ENCODE measurements at places on chromosomes 3 and 15. TPM values are rescaled to one million over a fixed set of nuclear protein-coding genes. Genes with fewer than 3 reads are reported as not detected.
A peak's percentile ranks its signal among the peaks of the same experiment; 100 is the strongest.

DNA sequence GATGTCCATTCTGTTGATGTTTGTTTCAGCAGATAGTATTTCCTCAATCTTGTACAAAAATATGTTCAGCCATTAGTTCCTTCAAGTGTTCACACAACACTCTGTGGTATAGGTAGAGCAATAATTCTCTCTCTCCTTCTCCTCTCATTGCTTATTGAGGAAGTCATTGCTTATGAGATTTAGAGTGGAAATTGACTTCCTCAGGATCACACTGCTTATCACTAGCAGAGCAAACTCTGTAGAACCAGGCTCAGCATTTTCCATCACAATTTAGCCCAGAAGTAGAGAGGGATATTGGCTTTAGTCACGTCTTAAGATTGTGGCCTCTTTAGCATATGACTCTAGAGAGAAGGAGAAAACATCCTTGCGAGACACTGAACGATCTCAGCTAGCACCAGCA lies 31.2 kb downstream of the RAB11A start:
- no peak for DNase-seq

GRCh38 chr15:60957111-60957510 lies 272.0 kb downstream of the RORA start:
- DNase-seq, result no peak

DNA sequence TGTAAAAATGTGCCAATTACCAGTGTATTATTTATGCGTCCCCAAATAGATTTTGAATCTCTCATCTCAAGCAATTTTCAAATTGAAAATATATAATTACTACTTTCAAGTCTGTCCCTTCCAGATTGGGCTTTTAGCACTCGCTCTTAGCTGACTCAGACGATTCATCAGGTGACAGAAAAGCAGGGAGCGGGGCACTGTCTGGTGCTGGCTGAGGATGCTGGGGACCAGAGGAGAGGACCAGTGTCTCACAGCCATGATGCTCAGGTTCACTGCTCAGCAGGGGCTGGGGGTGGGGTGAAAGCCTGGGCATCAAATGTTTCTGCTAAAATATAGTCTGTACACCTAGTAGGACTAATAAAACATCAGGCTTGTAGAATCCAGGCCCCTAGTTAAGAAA lies 199.9 kb downstream of the GABRG3 start:
- no peak for DNase-seq

DNA sequence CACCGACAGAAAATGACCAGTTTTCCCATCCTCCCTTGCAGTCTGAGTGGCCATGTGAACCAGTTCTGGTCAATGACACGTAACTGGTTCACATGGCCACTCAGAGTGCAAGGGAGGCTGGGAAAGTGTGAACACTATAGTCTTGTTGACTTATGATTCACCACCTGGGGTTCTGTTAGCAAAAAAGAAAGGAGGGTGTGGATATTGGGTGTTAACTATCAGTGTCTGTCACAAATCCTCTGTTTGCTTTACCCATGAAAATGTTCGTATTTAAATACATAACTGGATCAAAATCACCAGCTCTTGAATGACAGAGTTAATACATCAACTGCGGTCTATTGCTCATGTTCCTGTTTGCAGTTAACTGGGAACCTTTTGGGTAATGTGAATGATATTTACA lies 92.3 kb downstream of the ADAMTSL3 start:
- no peak for DNase-seq

- no peak for DNase-seq
Observed at GRCh38 chr3:184305577-184305976, 6.5 kb downstream of the PSMD2 start.

- peak; percentile 54 for DNase-seq
Observed at GRCh38 chr15:88704791-88705768, 66.3 kb downstream of the ISG20 start.

DNA sequence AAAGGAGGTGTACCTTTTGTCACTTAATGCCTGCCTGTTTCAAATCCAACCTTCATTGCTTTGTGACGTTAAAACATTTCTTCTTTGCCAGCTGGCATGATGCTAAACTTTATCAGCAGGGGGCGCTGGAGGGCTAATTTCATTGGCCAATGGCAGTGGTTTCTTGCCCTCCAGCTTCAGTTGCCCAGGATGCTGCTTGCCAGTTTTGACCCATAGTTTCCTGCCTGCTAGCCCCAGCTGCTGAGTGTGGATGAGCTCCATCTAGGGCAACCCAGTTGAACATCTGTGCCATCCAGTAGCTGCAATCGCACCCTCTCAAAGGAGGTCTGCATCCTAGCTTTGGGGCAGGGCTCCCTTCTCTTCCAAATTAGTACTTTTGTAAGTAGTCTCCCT lies 22.1 kb downstream of the ACKR2 start:
- DNase-seq, result peak; percentile 64

DNA sequence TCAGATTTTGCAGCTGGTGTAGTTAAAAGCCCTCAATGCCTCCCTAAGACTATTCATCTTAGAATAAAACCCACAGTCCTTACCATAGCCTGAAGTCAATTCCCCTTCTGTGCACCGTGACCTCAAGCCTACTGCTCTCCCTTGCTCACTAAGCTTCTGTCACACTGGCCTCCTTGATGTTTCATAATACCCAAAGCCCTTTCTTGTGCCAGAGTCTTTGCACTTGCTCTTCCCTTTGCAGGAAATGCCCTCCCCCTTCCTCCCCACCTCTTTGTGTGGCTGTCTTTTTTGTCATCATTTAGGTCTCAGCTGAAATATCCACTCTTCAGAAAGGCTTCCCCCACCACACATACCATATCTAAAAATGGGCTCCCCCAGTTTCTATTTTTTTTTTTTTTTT lies 4.2 kb upstream of the PLEKHO2 start:
- no peak for DNase-seq

GRCh38 chr15:77656294-77656693 lies 23.6 kb upstream of the LINGO1 start:
- no peak for DNase-seq

DNA sequence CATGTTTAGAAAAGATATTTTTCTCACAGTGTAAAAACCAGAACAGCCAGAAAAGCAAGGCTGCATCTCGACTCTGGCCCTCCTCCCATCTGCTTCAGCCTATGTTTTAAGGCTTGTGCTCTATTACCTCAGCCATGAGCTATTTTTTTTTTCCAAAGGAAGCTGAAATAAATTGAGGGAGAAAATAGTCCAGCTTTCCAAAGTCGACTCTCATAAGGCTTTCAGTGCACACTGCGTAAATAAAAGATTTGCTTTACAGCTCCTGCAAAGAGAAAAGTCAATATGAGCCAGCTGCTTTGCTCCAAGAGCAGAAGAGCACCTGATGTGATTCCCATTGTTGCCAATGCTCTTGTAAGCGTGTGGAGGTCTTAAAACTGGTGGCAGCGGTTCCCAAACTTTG lies 26.7 kb downstream of the SCG3 start:
- DNase-seq, result no peak

DNA sequence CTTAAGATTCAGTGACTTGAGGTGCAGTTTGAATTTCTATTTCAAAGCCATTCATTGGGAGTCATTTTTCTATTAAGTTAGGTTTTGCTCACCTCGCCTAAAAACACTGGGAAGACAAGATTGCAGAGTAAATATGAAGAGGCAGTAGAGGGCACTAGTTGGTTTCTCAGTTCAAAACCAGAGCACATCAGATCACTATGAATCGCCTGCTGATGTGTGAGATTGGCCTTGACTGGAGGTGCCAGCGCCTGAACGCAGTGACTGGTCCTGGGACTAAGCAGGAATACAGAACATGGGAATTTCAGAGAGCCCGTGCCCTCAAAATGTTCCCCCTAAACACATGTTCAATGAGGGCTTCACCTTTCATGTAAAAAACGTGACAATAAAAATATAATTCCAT lies 229.0 kb downstream of the ITPR1 start:
- DNase-seq, result peak; percentile 51

VEPH1 gene
- not detected for total RNA-seq

ZNF385D gene
- 3.7 TPM for total RNA-seq

CACNA1D gene
- 0.34 TPM for total RNA-seq

MST1 gene
- total RNA-seq, result 6.1 TPM

FEZF2 gene
- not detected for total RNA-seq

IL12A gene
- 0.40 TPM for total RNA-seq

All from psoas muscle (tissue), 8 donors.